ENCODE measurements at places on chromosomes 6 and 20.

- no peak for DNase-seq
These were observed 6.0 kb downstream of the APMAP start for GRCh38 chr20:24986436-24987015.

DNA sequence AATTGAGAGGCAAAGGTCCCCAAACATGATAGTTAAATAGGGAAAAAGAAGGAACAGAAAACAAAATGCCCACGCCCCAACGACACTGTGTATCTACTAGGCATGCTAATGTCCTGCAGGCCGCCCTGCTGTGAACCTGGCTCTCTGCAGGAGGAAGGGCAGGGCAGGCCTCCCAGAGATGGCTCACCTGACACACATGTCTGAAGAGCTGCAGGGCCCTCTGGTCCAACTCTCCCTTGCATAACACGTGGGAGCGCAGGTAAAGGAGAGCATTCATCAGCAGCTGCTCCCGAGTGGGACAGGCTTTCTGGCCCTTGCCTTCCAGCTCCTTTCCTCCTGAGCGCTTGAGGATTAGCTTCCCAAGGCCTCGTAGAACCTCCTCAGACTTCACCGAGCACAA, 53.7 kb upstream of the LYRM2 start:
- no peak for DNase-seq

DNA sequence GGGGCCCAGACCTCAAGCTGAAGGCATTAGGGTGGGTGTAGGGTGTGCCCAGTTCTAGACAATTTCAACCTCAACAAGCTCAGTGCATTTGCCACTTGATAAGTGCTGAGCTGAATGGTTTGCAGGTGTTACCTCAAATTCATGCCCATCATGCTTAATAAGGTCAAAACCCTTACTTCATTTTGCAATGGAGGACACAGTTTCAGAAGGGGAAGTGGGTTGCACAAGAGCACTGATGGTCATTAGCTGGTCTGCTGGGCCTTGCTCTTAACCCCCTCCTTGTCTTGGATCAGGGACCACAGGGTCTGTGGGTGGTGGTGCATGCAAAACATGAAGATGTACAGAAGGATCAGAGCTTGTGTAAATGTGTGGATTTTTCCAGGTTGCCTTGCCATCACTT, 71.0 kb upstream of the SIRPA start:
- DNase-seq, result peak; percentile 80

GRCh38 chr20:20248620-20249200, 119.2 kb upstream of the INSM1 start:
- DNase-seq, result peak; percentile 62

DNA sequence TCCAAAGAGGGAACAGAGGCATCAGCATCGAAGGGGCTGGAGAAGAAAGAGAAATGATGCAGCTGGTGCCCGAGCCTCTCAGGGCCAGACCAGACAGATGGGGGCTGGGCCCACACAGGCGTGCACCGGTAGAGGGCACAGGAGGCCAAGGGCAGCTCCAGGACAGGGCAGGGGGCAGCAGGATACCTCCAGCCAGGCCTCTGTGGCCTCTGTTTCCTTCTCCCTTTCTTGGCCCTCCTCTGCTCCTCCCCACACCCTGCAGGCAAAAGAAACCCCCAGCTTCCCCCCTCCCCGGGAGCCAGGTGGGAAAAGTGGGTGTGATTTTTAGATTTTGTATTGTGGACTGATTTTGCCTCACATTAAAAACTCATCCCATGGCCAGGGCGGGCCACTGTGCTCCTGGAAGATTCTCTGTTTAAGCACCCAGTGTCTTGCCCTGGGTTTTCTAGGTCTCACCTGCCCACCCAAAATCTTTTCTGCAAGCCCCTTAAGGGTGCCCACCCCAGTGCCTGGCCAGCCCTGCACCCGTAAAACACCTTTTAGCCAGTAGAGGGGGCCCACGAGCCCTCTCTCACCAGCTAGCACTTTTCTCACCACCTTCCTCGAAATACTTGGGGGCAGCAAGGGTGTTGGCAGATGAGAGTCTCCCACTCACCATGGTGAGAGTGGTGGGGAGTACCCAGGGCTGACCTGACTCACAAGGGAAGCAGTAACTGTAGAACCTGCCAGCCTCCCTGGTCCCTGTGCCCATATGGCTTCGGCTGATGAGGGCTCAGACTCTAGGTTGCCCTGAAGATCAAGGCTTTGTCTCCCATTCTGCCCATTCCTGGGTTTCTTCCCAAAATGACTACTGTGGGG, 35.7 kb upstream of the ID1 start:
- peak; percentile 59 for DNase-seq

DNA sequence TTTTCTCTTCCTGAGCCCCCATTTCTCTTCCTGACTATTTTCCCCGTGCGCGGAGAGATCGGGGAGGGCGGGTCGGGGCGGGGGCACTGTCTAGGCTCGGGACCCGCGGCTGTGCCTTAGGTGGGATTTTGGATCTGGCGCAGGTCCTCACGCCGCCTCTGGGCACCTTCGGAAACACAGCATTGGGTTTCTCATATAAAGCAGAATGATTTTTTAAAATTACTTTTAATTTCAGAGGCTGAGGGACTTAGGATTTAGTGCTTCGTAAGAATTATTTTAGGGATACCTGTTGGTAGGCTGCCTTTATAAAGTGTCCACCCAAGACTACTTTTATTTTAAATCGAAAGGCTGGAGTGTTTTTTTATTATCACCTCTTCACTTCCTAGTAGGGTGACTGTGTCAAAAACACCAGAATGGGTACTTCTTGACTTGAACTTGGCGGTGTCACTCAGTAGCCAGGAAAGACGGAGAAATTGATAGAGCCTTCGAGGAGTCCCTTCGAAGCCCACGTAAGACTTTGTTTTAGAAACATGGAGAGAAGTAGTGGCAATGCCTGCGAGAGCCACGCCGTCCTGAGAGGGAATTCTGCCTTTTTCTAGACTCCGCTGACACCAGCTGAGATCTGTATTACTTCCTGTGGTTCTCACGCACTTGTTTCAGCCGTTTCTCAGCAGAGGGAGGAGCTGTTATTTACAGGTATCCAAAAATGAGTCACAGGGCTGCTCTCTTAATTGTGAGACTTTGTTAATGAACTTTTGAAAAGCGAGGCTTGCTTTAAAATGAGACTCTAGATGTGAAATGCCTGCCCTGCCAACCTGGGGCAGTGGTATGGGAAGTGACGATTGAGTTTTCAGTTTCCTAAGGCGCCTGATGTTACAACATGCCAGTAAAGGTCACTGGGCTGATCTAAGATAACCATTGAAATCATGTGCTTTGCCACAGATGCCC, 667 bp downstream of the STX11 start:
- peak; percentile 93 for DNase-seq

GRCh38 chr6:116283191-116283590, 3.5 kb upstream of the TSPYL1 start:
- DNase-seq, result no peak

GRCh38 chr6:3577517-3577916, 120.7 kb upstream of the SLC22A23 start:
- no peak for DNase-seq

- no peak for DNase-seq
These were observed 56.8 kb upstream of the EEF1A1 start for GRCh38 chr6:73577676-73578075.

DNA sequence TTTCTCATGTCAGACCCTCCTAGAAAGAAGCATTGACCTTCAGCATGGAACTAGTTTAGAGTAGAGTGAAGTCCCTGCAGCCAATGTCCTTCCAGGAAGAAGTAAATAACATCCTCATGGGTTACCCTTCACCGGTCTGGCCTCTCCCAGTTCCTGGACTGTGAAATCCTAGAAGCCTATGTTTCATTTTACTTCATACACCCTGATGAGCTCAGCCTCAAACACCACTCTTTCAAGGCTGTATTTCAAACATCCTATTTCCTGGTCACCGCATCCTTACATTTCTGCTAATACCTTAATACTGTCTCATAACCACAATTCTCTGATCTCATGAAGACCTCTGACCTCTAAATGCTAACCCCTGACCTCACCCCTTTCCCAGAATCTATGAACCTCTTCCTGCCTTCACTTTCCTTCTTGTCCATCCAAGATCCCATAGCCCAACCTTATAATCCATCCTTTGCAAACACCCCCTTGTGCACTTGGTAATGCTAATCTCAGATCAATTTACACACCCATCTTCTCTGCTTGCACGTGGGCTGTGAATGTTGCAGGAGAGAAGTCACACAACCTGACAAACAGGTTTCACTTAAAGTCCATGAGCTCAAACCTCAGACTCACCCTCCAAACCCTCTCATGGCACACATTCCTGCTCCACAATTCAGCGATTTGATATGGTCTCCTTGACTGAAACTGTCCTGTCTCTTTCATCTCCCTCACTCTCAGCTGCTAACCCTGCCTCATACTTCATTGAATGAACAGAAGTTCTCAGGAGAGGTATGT, 30.2 kb downstream of the SLC2A10 start:
- DNase-seq, result no peak

DNA sequence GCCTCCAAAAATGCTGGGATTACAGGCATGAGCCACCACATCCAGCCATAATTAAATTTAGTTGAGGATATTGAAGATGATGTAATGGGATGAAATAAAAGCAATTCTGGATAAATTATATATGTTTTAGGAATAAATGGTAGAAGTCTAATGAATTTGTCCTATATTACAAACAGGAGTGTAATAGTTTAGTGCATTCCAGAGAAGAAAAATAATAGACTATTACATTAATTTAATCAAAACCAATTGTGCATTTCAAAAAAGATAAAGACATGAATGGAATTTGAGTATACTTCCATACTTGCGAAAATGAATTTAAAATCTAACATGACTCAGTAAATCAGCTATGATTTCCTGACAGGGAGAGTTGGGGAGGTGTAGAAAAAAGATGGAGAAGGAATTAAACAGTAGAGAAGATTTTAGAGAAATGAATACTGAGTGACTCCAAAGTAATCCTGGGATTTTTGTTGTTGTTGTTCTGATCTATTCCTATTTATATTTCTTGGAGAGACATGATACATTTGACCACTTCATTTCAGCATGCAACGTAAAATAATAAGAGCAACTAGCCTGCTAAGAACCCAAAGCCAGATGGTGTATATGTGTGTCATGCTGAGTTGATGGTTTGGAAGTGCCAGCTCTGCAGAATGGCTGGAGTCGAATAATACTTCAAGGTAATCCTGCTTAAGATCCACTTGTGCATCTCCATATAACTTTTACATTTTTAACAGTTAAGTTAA, 67.4 kb downstream of the AIG1 start:
- DNase-seq, result no peak

GRCh38 chr20:37943501-37944455, 40.9 kb downstream of the VSTM2L start:
- DNase-seq, result no peak

- no peak for DNase-seq
These were observed 208.7 kb upstream of the PRND start for GRCh38 chr20:4512891-4513550.

GRCh38 chr6:167825332-167826229, 1.1 kb upstream of the AFDN start:
- no peak for DNase-seq

- no peak for DNase-seq
These were observed 1016.4 kb downstream of the KIF16B start for GRCh38 chr20:15556869-15557268.

DNA sequence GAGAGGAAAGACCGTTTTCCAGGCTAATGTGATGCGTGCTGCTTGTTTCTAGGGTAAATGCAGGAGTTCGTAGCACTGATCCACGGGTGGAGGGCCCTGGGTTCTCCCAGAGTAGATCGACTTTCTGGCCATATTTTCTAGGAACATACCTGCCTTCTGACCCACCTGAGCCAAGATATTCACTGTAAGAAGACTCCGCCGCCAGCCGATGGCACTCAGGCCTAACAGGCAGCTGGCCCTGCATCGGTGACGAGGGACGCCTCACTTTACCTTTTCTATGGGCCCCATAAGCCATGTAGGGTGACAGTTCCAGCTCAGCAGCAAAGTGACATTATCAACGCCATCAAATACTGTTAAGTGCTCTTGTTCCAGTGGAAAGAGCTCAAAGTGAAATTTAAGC, 30.2 kb upstream of the FRMD1 start:
- no peak for DNase-seq

DNA sequence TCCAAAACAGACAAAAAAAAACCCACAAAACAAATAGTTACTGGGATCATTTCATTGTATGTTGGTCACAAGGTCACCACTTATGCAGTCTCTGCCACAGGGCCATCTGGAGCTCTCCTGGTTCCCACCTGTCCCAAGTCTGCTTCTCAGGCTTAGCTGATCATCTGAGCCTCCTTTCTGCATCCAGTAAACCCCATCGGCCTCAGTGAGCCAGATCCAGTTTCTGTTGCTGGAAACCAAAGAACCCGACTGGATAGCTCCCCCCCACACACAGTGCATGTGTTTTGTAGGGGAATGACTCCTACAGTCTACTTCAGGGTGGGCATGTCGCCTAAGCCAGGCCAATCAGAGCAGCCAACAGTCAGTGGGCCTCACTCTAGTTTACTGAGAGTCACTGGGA, 233.3 kb downstream of the PREX1 start:
- DNase-seq, result no peak
